Right atrium auricular region (tissue), 2 donors: ENCODE measurements at places on chromosomes 5 and 9. TPM values are rescaled to one million over a fixed set of nuclear protein-coding genes. Genes with fewer than 3 reads are reported as not detected.

Gene FAM78A
- total RNA-seq: 31.8 TPM

Gene TAS2R1
- not detected for total RNA-seq

- H3K4me1 ChIP-seq: no peaks in the 10 kb centered on the region
- peaks cover 29% of the 10 kb centered on the region for H3K36me3 ChIP-seq
- no peak overlapping the region for H3K4me3 ChIP-seq
- no peaks in the 10 kb centered on the region for H3K27me3 ChIP-seq
These were observed 11.6 kb downstream of the C9orf72 start for GRCh38 chr9:27561685-27562084.

Gene NTNG2
- total RNA-seq: 16.9 TPM

Gene ARID3C
- not detected for total RNA-seq

Gene RNF180
- 21.1 TPM for total RNA-seq

Gene SLC6A7
- not detected for total RNA-seq

DNA sequence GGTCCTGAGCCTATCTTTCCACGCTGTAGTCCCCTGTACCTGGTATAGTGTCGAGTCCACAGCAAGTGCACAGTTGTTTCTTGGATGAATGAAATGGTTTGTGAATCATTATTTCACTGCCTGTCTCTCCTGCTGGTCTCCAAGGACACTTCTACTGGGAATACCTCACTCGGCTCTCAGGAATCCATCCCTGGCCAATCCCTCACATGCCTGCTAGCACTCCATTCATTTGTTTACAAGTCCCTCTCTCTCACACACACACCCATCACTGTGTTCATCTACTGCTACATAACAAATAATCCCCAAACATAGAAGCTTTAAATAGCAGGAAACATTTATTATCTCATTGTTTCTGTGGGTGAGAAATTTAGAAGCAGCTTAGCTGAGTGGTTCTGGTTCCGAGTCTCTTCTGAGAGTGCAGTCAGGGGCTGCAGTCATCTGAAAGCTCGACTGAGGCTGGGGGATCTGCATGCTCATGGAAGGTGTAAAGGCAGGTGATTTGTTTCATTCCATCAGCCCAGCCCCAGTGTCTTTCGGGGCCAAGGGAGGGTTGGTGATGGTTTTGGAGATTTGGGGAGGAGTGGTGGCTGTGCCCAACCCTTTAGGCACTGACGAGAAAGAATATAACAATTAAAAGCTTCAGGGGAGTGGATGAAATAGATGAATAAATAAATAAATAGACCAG, 132.7 kb upstream of the IER5L start:
- peaks cover 5% of the 10 kb centered on the region for H3K4me1 ChIP-seq
- no peaks in the 10 kb centered on the region for H3K27me3 ChIP-seq
- H3K27ac ChIP-seq: no peak overlapping the region
- H3K36me3 ChIP-seq: no peaks in the 10 kb centered on the region
- no peak overlapping the region for H3K4me3 ChIP-seq

DNA sequence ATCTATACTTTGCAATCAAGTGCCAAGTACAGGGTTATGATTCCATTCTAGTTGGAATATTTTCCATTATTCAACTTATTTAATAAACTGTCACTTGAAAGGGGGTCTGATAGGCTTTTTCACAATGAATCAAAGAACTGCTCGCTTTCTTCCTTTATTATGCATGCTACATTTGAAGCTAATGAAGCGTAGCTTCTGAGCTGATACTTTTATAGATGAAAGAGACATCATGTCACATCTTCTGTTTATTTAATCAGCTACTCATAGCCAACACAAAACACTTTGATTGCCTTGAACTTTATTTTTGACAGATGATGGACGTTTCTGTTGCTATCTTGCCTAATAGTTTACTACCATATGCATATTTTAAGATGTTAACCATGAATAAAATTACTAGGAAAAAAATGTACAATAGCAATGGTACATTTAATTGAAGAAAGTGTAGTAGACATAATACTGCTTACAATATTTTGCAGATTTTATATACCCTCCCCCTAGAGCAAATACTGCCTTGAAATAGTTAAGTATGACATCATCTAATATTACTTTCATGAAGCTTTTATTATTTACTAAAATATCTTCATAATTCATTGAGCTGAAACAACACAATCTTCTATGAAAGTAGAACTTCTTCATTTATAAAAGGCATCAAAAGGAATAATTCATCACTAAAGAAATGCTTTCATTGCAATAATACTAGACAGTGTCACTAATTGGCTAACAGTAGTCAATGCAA, 529.3 kb upstream of the TYRP1 start:
- H3K27me3 ChIP-seq: no peaks in the 10 kb centered on the region
- H3K27ac ChIP-seq: no peak overlapping the region
- no peaks in the 10 kb centered on the region for H3K36me3 ChIP-seq
- no peaks in the 10 kb centered on the region for H3K4me1 ChIP-seq

Gene SLC27A4
- total RNA-seq: 26.9 TPM

Gene SPINK5
- 2.3 TPM for total RNA-seq

Gene KIF12
- total RNA-seq: not detected

DNA sequence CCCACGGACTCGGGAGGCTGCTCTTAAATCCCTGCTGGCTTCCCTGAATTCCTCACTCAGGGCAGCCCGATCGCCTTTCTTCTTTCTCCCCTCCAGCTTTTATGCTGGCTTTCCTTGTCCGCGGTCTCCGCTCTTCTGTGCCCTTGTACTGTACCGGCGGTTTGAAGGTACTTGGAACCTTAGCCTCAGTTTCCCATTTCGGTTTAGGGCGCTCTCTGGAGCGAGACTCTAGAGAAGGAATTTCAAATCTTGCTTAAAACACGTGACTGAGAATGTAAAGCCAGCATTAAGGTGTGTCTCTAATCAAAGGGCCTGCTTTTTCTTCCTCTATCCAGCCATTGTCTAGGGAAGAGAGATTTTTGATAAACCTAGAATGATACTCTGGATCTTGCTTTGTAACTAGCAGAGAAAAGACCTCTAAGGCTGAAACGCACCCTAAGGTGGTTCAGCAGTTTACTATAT, 650 bp downstream of the GPR107 start:
- H3K4me3 ChIP-seq: peak overlapping the region; percentile 82
- no peaks in the 10 kb centered on the region for H3K36me3 ChIP-seq
- H3K4me1 ChIP-seq: peaks cover 28% of the 10 kb centered on the region
- peak overlapping the region; percentile 85 for H3K27ac ChIP-seq

Gene PAEP
- not detected for total RNA-seq

Gene RASEF
- total RNA-seq: 0.16 TPM

DNA sequence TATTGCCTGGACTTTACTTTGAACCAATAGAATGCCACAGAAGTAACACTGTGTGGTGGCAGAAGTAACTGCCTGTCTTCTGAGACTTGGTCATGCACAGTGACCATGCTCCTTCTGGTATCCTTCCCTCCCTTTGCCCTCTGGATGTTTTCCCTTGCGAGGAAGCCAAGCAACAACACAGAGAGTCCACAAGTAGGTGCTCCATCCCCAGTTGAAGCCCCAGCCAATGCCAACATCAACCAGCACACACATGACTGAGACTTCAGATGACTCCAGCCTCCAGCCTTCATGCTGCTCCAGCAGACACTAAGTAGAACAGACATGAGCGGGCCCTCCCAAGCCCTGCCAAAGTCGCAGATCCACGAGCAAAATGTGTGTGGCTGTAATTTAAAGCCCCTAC, 129.6 kb downstream of the EPB41L4A start:
- no peak overlapping the region for H3K4me3 ChIP-seq
- H3K4me1 ChIP-seq: peaks cover 24% of the 10 kb centered on the region
- no peaks in the 10 kb centered on the region for H3K36me3 ChIP-seq
- no peak for DNase-seq

Gene FAM221B
- not detected for total RNA-seq

DNA sequence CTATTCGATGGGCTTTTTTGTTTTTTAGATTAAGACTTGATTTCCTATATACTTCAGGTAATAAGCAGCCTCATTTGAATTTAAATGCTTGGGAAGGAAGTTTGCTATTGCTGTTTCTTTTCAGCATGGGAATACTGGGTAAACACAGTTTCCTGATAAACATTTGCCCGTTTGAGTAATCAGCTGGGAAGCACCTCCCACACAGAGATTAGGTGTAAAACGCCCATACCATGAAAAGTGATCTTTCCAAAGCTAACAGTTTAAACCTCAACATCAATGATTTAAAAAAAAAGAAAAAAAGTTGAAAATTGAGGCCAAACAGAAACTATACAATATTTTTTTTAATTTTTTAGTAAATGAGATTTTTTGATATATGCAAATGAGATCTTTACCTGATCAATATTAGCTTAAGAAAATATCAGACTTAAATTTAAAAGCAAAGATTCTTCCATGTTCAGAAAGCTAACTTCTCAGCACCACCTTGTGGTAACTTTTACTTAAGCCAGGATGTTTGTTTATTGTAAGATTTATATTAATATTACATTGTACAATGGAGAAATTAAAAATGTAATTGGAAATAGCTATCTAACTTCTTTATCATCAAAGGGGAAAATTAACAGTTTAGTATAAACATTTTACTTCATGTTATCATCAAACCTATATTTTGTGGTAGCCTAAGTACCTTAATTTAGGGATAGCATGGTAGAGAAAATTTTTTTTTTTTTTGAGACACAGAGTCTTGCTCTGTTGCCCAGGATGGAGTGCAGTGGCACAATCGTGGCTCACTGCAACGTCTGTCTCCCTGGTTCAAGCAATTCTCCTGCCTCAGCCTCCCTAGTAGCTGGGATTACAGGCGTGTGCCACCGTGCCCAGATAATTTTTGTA, 39.8 kb downstream of the F2RL2 start:
- H3K36me3 ChIP-seq: no peaks in the 10 kb centered on the region
- no peak for DNase-seq
- no peaks in the 10 kb centered on the region for H3K27me3 ChIP-seq
- no peak overlapping the region for H3K27ac ChIP-seq
- H3K4me3 ChIP-seq: no peak overlapping the region

GRCh38 chr9:128552744-128553440, 505 bp downstream of the SPTAN1 start:
- peak overlapping the region; percentile 99 for H3K27ac ChIP-seq
- no peaks in the 10 kb centered on the region for H3K27me3 ChIP-seq
- peaks cover 75% of the 10 kb centered on the region for H3K4me1 ChIP-seq
- H3K4me3 ChIP-seq: peak overlapping the region; percentile 97
- no peak for DNase-seq

DNA sequence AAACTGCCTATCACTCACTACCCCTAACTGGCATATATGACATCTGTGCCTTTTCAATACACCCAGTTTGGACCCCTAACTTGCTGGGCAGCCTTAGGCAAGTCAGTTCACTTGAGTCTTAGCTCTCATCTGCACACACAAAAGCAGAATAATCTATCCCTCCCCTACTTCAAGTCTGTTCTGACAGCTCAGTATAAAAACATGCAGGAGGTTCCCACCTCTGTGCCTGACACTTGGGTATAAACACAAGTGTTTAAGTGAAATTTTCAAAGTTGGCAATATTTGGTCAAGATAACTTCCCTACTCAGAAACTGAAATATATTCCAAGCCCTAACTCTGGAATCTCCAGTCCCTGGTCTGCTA, 12.6 kb downstream of the HNRNPH1 start:
- H3K4me3 ChIP-seq: no peak overlapping the region
- H3K36me3 ChIP-seq: peaks cover 83% of the 10 kb centered on the region
- H3K4me1 ChIP-seq: peaks cover 46% of the 10 kb centered on the region

GRCh38 chr9:85516976-85517637, 224.6 kb downstream of the AGTPBP1 start:
- DNase-seq: no peak
- no peak overlapping the region for H3K4me3 ChIP-seq

Gene FAXDC2
- total RNA-seq: 22.1 TPM

DNA sequence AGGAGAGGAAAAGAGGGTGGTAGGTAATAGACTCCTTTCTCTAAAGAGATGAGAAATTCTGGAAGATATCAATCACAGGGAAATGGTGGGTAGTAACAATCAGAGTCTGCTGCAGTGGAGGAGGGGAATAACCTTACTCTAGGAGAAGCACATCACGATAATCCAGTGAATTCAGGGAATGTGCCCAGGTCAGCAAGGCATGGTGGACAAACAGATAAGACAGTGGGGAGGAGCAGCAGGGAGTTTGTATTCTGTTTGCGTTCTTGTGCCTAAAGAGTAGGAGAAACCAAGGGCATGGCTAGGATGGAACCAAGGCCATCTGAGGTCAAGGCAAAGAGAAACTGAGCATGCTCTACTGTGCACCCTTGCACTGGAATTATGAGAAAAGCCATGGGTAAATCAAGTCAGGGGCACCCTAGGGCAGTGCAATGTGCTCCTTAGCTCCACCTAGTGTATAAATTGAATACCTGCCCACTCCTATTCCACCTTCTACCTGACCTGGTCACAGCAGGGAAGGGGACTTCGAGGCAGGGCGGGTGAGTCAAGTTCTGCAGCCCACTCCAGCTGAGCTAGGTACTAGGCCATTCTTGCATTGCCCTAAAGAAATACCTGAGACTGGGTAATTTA, 31.6 kb downstream of the RETREG1 start:
- H3K27ac ChIP-seq: no peak overlapping the region
- no peak overlapping the region for H3K4me3 ChIP-seq
- H3K27me3 ChIP-seq: no peaks in the 10 kb centered on the region
- DNase-seq: peak; percentile 9

DNA sequence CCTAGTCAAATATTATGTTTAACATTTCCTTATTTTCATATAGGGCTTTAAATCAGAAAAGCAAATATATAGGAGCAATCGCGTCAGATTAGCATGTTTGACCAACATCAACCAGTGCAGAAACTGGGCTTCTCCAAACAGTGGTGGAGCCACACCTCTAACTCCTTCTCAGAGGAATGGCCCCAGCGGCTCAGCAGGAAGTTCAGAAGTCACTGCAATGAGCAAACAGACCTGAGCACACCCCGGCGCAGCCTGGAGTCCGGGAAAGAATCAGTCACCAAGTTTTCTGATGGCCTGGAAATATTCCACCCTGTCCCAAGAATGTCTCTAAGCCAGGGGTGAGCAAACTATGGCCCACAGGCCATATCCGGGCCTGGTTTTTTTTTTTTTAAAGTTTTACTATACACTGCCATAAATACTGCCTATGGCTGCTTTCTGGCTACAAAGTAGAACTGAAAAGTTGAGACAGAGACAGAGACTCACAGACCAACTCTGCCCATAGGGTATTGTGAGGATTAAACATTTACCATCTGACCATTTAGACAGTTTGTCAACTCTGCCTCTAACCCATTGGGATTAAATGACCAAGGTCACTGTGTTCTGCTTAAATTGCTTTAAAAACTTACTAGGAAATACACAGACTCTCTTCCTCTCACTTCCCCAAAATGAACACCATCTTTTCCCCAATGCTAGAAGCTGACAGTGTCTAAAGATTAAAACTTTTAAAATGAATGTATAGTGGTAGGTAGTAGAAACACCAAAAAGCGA, 5.4 kb downstream of the GOLM1 start:
- DNase-seq: no peak
- H3K4me1 ChIP-seq: peaks cover 12% of the 10 kb centered on the region
- no peaks in the 10 kb centered on the region for H3K27me3 ChIP-seq
- no peak overlapping the region for H3K4me3 ChIP-seq
- no peaks in the 10 kb centered on the region for H3K36me3 ChIP-seq
